ENCODE measurements at places on chromosomes 1 and 21. TPM values are rescaled to one million over a fixed set of nuclear protein-coding genes. Genes with fewer than 3 reads are reported as not detected.

- no peak for DNase-seq
These were observed 1.2 kb downstream of the BCL9 start for GRCh38 chr1:147542569-147542897.

- DNase-seq, result no peak
These were observed 35.1 kb downstream of the PROX1 start for GRCh38 chr1:214022810-214023425.

DNA sequence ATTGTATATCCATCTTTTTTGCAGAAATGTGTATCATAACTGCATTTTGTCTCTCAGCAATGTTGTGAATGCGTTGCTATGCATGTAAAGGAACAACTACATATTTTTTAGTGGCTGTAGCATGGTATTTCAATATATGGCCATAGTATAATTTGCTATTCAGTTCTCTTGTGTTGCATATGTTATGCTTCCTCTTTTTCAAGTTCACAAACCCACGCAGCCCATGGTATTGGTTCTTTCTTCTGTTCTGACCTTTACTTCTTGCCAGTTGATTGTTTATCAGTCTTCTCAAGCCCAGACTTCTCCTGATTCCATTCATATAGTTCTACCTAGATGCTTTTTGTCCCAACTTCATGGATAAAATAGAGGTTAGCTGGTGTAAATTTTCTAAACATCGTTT is 6.1 kb downstream of the SLC22A15 start:
- no peak for DNase-seq

The CFHR1 gene
- not detected for total RNA-seq

The STRIP1 gene
- total RNA-seq, result 47.8 TPM

Measured in sigmoid colon (tissue), 7 donors.